ENCODE measurements at places on chromosomes 7 and 10. TPM values are rescaled to one million over a fixed set of nuclear protein-coding genes. Genes with fewer than 3 reads are reported as not detected.
A peak's percentile ranks its signal among the peaks of the same experiment; 100 is the strongest.

GRCh38 chr10:50740293-50740648 lies 535 bp downstream of the ASAH2B start:
- DNase-seq: peak; percentile 59

- DNase-seq: no peak
These were observed 68.5 kb downstream of the LRRN3 start for GRCh38 chr7:111159426-111159825.

GRCh38 chr10:43287056-43288007 lies 20.5 kb upstream of the RASGEF1A start:
- DNase-seq: no peak

DNA sequence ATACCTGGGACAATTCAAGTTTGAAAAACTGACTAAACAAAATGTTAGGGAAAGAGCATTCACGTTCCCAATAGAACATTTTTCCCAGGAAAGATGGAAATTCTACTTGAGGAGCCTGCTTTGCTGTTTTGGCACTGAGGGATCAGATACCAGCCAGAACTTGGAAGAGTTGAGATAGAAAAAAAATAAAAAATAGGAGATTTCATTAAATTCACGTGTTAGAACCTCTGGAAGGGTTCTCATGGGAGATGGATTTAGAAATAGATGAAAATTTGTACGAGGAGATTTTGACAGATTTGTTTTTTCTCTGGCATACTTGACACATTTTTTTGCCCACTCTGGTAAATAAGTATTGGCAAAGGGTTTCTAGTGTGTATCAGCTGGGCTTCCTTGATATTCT lies 63.7 kb downstream of the CELF2 start:
- DNase-seq: peak; percentile 59

- DNase-seq: no peak
These were observed 7.8 kb downstream of the SFTPD start for GRCh38 chr10:79941146-79941545.

- no peak for DNase-seq
These were observed 60.0 kb upstream of the SLC13A1 start for GRCh38 chr7:123259759-123260158.

DNA sequence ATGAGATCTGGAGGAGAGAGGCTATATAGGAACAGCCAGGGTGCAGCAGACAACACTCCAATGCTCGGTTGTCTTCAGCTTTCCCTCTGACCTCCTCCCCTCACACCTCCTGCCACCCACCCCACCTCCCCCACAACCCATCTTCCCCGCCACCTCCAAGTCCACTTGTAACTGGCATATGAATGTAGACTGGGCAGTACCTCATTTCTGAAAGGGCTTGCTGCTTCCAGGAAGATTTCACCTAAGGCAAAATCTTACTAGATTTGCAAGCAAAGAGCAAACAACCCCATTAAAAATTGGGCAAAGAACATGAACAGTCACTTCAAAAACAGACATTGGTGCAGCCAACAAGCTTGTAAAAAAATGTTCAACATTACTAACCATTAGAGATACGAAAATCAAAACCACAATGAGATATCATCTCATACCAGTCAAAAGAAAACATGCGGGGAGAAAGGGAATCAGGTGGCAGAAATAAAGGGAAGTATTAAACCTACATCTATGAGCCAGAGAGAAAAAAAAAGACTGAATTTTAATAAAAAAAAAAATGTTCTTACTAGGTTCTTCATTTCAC lies 164.6 kb upstream of the C1GALT1 start:
- DNase-seq: no peak

DNA sequence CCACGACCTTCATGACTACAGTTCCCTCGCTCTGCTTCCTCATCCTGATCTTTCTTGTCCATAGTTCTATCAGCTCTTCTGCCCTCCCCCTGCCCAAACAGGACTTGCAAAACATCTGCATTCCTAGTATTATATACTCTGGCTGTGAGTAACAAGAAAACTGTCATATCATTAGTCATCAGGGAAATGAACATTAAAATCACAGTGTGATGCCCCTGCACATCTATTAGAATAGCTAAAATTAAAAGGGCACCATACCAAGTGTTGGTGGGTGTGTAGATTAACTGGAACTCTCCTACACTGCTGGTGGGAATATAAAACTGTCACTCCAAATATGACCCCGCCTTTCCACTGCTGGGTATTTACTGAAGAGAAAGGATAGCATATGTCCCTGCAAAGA lies 141.8 kb downstream of the C7orf25 start:
- no peak for DNase-seq

DNA sequence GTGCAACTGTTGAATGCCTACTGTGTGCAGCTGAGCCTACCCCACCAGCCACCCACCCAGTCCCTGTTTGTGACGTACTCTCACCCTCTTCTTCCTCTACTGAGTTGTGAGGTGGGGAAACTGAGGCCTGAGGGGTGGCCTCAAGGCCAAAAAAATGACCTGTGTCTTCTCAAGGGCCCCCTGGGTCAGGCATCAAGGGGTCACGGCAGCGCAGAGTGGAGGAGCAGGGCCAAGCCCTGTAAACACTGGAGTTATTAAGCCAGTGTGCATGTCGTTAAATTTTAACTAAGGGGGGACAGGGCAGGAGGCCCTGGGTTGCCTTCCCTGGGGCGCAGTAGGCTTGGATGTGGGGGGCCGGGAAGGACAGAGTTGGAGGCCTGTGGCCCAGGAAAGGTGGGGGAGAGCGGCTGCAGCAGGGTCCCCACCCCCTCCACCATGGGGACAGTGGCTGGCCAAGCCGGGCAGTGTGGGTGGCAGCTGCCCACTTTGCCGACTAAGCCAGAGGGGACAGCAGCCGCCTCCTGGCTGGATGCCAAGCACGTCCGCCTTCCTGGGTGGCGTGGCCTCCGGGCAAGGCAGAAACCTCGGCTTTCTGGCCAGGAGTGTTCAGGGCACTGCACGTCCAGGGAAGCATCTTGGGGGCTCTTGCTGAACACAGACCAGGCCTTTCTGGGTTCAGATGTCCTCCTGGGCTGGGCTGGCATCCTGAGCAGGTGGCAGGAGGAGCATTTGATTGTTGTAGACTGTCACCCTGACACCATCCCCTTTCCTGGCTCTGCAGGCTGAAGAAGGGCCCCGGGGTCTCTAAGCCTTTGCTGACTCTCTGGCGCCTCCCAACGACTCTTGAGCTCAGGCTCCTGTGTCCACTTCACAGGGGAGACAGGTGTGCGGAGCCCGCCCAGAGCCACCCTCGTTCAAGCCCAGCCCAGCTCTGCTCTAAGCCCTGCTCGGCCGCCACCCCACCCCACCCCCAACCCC lies 1.9 kb downstream of the SLC29A4 start:
- DNase-seq: peak; percentile 76

DNA sequence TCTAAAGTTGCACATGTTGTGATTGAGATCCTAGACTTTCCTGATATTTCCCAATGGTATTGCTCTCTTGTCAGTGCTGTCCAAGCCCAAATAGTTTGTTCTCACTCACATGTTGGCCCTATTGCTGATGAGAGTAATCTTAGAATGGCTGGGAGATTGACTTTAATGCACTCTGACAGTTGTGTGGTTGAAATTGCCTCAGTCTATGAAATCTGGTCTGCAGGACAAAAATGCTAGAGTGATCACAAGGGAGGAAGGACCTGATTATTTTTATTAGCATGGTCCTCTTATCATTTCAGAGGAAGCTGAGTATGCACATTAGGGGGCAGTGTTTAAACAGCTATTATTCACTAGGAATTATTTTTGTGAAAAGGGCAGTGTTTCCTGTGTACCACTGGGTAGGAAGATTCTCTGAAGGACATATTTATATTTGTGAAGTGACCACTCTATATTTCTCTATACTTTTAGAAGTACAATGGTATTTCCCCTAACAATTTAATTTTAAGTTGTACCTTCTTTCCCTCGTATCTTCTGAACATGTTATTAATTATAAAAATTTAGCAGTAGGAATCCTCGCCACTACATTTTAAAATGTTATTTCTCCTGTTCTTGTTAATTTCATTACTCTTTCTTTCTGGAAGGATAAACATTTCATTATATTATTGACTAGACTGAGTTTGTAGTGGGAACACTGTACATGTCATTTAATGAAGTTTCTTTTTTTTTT lies 64.4 kb downstream of the SUGCT start:
- DNase-seq: peak; percentile 52

DNA sequence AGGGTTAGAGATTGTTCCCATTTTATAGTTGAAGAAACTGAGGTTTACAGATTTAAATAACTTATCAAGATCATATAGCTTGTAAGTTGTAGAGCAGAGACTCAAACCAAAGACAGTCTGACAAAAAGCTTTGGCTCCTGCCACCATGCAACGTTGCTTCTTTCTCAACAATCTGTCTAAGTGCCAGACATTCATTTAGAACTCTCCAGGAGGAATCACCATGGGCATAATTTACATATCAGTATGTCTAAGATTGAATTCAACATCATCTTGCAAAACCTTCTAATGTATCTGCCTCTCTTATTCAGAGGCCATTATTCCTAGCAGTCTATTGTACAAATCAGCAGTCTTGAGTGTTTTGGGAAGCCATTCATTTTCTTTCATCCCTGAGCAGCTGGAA lies 163.5 kb upstream of the PLXDC2 start:
- no peak for DNase-seq

- no peak for DNase-seq
These were observed 42.2 kb upstream of the SLC29A3 start for GRCh38 chr10:71276873-71277272.

DNA sequence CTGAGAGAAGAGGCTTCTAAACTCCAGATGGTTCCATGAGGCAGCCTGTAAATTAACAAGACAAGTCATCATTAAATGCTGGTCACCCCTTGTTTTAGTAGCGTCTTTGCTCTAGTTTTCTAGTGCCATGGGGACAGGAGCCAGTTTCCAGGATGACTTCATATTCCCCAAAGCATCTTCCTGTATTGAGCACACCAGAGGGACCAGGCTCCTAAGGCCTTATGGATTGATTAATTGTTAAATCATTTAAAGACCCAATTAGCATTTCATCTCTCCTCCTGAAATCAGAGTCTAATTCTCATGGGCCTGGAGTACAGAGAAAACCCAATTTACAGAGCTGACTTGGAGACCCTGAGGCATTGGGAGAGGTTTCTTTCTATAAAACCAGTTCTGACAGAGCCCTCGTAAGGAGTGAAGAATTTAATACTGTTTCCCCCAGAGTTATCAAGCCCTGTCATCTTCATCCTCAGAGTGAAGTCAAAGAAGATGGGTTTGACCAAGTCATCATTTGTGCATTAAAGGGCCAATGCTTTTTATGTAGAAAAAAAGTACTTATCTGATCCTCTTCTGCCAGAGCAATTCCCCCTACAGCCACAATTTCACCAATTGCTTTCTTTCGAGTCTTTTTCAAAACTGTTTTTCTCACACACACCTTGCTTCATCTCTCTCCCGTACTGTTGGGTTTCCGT lies 678.7 kb downstream of the SDK1 start:
- no peak for DNase-seq

DNA sequence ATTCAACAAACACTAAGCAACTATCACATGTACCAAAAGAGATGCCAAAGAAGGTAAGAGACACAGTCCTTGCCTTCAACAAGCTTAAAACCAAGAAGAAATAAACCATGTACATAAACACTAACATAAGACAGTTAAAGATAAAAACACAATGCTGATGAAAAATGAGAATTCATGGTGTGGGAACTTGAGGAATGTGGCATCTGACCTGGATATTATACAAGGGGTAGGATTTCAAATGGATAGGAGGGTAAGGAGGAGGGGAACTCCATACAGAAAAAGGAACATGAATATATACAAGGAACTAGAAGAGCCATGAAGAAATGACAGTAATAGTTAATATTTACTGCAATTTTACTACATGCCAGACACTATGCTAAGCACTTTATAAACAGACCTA lies 11.0 kb downstream of the HIBADH start:
- DNase-seq: no peak

GRCh38 chr10:31953080-31953479 lies 24.4 kb upstream of the ARHGAP12 start:
- DNase-seq: no peak

- DNase-seq: no peak
These were observed 80.5 kb downstream of the ANKRD26 start for GRCh38 chr10:27019827-27020226.

DNA sequence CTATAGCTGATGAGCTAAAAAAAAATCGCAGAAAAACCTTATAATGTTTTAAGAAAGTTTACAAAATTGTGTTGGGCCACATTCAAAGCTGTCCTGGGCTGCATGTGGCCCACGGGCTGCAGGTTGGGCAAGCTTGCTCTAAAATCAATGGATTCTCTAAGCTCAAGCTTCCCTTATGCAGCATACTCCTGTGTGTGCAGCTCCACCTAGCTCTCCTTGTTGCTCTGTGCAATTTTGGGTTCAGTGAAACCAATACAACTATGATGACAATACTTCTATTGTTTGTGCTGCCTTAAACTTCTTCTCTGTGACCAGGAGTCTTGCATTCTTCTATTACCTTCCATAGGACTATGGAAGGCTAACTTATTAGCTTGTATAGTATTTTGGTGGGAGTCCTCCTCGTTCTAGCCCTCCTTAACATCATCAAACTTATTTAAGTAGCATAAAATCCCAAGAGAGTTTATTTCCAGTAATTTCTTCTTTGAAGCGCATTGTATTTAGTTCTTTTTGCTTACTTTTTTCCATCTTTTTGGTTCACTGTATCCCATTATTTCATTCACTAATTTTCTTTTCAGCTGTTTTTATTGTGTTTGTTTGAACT lies 170.9 kb upstream of the SMIM30 start:
- peak; percentile 27 for DNase-seq

GRCh38 chr7:94422827-94423460 lies 28.2 kb downstream of the COL1A2 start:
- DNase-seq: no peak

GRCh38 chr10:77248104-77248790 lies 389.4 kb downstream of the KCNMA1 start:
- peak; percentile 64 for DNase-seq

RTKN2 gene
- total RNA-seq: 2.4 TPM

SYCE1 gene
- 0.13 TPM for total RNA-seq

AS3MT gene
- total RNA-seq: 11.9 TPM

DKK1 gene
- 0.84 TPM for total RNA-seq

MKX gene
- total RNA-seq: 14.7 TPM

LRRC17 gene
- 43.8 TPM for total RNA-seq

PLAU gene
- total RNA-seq: 21.4 TPM

PIP gene
- not detected for total RNA-seq

GPR37 gene
- 16.9 TPM for total RNA-seq

SLC18A3 gene
- total RNA-seq: not detected

IFIT3 gene
- 10.7 TPM for total RNA-seq

SPDYE5 gene
- 0.04 TPM for total RNA-seq

CAMK1D gene
- total RNA-seq: 5.1 TPM

ARHGAP22 gene
- 1.2 TPM for total RNA-seq

GPR26 gene
- total RNA-seq: not detected

NUTM2B gene
- 0.75 TPM for total RNA-seq

C10orf67 gene
- total RNA-seq: 0.04 TPM
